AML-193 (cell line): ENCODE measurements at places on chromosomes 3 and 15.
A peak's percentile ranks its signal among the peaks of the same experiment; 100 is the strongest.

DNA sequence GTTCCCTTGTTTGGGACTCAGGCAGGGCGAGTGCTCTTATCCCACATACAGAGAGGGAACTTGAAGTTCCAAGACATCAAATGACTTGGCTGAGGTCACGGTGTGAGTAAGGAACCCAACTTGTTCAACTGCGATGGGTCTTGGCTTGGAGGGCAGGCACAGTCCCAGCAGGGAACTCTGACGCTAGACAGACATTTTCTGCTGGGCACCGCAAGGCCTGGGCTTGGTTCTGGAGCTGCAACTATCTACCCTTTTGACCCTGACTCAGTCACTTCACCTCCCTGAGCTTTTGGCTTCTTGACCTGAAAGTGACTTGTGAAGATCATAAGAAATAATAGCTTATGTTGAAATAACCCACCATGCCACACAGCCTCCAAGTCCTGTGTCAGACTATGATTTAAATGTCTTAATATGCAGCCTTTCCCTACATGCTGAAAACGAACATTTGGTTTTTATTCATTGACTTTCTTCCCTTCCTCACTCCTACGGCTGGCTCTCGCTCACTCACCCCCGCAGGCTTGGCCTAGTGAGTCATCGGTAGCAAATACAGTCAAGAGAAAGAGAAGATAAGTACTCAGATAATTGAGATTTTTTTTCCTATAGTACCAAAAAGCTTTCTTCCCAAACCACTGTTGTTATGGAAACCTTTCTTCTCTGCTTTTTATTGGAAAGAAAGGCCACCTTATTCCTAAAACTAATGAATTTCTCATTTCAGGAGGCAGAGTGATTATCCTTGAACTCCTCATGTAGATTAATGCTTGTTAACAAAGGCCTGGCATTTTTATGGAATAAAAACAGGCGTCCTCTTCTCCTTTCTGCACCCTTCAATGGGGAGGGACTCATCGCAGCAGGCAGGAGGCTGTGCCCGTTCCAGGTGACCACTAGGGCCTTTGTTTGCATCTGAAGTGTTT is 178.4 kb downstream of the ATP10A start:
- no peak for DNase-seq

DNA sequence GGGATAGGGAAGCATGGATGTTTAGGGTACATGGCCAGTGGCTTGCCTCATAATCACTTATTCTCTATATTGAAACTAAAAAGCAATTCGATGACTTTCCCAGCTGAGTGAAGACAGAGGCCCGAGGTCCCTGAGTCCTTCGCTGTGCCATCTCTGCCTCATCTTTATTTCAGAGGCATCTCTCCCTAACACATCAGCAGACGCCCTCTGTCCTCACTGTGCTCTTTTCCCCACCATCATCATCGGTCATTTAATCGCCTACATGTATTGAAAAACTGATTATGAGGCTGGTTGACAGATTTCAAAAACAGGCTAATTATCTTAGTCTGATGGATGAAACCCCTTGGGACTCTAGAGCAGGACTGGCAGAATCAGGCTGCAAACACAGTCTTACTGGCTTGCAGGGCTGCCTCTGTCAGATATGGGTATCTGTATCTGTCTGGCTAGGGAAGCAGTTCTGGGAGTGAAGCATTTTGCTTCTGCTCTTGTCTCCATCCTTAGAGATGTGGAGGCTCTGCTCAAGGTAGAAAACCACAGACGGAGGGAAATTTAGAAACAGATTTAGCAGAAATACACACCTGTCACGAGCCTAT is 291.0 kb upstream of the CHRM5 start:
- DNase-seq: no peak

DNA sequence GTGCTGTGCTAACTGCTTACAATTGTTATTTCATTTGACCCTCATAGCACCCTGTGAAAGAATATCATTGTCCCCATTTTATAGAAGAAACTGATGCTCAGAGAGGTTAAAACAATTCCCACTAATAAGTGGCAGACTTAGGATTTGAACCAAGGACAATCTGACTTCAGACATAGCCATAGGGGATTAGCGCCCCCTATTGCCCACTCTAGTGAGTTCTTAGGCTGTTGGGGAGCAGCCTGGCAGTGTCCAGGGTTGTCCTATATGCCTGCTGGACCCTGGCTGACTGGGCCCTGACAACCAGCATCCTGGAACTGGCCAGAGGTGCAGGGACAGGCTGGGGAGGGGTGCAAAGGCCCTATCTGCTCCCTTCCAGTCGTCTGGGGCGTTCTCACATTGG is 15.4 kb downstream of the DPH3 start:
- DNase-seq: peak; percentile 41

- DNase-seq: no peak
These were observed 36.7 kb upstream of the MBNL1 start for GRCh38 chr3:152232001-152232400.

DNA sequence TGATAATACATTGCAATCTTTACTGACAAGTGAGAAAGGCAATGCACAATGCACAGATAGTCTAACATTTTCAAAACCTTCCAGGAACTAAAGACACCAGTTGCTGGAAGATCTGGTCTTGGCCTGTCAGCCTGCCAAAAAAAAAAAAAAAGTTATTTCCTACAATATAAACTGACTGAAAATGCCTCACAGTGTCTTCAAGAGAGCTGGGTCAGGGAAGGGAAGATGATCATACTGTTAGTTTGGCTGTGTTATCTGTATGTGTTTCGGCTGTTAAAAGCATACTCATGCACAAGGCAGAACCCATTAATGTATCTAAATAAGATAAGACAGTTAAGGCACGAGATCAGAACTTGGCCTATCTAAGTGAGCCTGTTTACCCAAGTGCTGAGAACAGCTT is 673.4 kb downstream of the MECOM start:
- DNase-seq: no peak

GRCh38 chr3:13860001-13860400 is 19.9 kb downstream of the WNT7A start:
- DNase-seq: no peak

DNA sequence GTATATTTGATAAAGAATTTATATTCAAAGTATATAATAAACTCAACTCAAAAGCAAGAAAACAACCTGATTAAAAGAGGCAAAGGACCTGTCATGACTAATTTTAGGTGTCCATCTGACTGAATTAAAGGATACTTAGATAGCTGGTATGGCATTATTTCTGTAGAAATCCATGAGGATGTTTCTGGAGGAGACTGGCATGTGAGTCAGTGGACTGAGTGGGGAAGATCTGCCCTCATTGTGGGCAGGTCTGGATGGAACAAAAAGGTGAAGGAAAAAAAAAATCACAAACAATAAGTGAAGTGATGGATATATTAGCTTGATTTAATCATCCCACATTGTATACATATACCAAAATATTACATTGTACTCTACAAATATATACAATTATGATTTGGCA is 16.6 kb downstream of the ANKRD28 start:
- no peak for DNase-seq

GRCh38 chr3:100245136-100245535 is 15.7 kb upstream of the TBC1D23 start:
- no peak for DNase-seq
